ENCODE measurements at places on chromosomes 16 and 17. TPM values are rescaled to one million over a fixed set of nuclear protein-coding genes. Genes with fewer than 3 reads are reported as not detected.
A peak's percentile ranks its signal among the peaks of the same experiment; 100 is the strongest.

CD19 gene
- total RNA-seq, result not detected

TOM1L1 gene
- 16.7 TPM for total RNA-seq

CFAP52 gene
- not detected for total RNA-seq

HOXB5 gene
- 0.59 TPM for total RNA-seq

GPR139 gene
- not detected for total RNA-seq

DNA sequence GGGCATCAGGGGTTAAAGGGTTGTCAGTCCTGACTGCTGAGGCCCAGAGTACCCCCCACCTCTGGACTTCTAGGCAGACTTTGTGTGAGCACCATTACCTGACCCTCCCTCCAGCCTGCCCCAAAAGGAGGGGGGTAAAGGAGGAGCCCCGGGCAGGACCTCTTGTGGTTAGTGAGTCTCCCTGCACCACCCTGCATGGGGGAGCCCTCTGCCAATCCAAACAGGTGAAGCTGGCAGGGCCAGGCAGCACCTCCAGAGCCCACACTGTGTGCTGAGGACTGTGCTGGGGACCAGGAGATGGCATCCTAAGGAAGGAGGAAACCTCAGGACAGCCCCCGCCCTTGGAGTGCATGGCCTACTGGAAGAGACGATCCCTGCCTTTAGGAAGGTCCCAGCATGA lies 2.6 kb upstream of the KRT14 start:
- no peaks in the 10 kb centered on the region for H3K36me3 ChIP-seq
- H3K4me3 ChIP-seq, result no peak overlapping the region
- no peak overlapping the region for H3K27ac ChIP-seq
- no peaks in the 10 kb centered on the region for H3K4me1 ChIP-seq
- peaks cover 3% of the 10 kb centered on the region for H3K27me3 ChIP-seq
- DNase-seq, result no peak

GRCh38 chr17:42782166-42783061 lies 2.0 kb downstream of the WNK4 start:
- peak overlapping the region; percentile 81 for H3K27ac ChIP-seq
- H3K4me1 ChIP-seq, result peaks cover 27% of the 10 kb centered on the region
- no peak for DNase-seq
- H3K4me3 ChIP-seq, result peak overlapping the region; percentile 6
- H3K27me3 ChIP-seq, result peaks cover 13% of the 10 kb centered on the region
- H3K36me3 ChIP-seq, result peaks cover 10% of the 10 kb centered on the region
